ENCODE measurements at places on chromosomes 5 and 9.

GRCh38 chr9:129459547-129460322 is 161.2 kb downstream of the C9orf50 start:
- no peak for DNase-seq

DNA sequence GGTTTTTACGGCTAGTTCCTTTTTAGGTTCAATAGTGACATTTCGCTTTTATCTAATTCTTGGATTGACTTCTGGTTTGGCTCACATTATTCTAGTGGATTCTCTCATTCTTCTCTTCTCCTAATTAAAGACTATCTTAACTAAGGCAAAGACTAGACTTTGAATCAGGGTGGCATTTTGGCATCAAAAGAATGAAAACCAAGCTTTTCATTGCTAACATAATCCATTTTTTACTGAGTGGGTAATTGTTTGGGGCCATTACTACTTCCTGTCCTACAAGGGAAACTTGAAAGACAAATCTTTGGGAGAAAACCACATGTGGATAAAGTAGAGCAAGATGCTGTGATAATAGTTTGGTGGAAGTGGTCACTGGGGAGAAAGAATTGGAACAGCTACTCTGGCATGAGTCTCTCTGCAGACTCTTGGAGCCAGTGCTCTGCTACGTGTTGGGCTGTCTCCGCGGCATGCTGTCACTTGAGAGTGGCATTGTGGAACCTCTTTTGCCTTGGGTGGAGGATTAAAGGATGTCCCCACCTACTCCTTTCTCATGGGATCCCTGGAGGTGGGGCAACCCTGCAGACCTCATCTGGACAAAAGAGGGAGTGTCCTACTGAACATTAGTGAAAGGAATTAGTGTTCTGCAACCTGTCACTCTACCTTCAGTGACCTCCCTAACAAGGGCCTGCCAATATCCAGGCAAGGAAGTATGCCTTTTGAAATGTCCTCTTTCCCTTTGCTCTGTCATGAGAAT is 280.4 kb downstream of the PSAT1 start:
- DNase-seq = no peak

GRCh38 chr9:14932231-14932630 is 22.0 kb upstream of the FREM1 start:
- DNase-seq = no peak

DNA sequence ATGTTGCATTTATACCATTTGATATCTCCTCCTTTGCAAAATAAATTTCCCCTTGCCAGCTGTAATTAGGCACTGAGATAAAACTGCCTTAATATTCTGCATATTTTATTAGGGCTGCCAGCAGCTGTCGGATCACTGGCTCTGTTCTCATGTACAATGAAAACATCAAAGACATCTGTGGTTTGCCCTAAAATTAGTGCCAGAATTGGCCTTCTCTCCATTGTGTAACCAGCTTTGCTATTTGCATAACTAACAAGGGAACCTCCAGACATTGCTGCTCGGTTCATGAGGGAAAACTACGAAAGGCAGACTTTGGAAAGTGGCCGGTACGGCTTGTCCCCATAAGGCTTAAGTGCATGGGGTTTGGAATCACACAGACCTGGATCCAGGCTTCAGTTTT is 45.5 kb upstream of the KIF2A start:
- no peak for DNase-seq

DNA sequence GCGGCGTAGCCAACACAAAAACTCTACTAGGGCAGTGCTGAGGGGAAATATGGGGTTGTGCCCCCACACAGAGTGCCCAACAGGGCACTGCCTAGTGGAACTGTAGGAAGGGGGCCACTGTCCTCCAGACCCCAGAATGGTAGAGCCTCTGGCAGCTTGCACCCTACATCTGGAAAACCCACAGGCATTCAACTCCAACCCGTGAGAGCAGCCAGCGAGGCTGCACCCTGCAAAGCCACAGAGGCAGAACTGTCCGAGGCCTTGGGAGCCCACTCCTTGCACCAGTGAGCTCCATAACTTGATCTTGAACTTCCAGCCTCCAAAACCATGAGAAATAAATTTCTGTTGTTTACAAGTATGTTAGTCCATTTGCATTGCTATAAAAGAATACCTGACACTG is 27.7 kb downstream of the GRAMD2B start:
- no peak for DNase-seq

- no peak for DNase-seq
Observed at GRCh38 chr5:157335534-157336422, 69.9 kb downstream of the CYFIP2 start.

DNA sequence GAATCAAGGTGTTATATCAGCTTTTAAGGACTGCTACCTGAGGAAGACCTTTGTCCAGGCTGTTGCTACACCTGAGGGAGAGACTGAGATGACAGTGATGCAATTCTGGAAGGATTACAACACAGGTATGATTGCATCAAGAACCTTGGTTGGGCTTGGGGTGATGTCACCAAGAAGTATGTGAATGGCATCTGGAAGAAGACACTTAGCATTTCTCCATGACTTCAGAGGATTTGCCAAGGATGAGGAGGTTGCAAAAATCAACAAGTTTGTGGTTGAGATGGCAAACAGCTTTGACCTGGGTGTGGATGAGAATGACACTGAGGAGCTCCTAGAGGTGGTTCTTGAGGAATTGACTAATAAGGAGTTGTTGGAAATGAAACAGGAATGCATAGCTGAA is 67.9 kb upstream of the PANK3 start:
- no peak for DNase-seq

GRCh38 chr9:14209399-14210345 is 104.3 kb downstream of the NFIB start:
- no peak for DNase-seq

DNA sequence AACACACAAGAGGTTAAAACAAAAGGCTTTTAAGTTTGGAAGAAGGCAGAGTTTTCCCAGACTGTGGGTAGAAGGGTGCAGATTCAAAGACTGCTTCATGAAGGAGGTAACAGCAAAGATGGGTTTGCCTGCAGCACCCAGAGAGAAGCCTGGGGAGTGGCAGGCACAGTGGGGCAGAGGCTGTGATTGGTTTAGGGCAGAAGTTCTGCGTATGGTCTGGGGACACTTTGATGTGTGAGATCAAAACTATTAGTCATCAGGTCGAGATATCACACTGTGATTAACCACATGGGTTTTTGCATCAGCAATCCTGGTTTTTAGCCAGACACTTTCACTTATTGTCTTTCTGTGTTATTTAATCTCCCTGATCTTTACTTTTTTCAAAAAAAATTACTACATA is 188.8 kb upstream of the GLRA1 start:
- DNase-seq = no peak

GRCh38 chr5:76470976-76471375 is 67.9 kb downstream of the IQGAP2 start:
- DNase-seq = no peak

GRCh38 chr5:5332287-5332686 is 90.2 kb upstream of the ICE1 start:
- no peak for DNase-seq

- DNase-seq = no peak
Observed at GRCh38 chr5:176736931-176737745, 73.2 kb upstream of the UNC5A start.

DNA sequence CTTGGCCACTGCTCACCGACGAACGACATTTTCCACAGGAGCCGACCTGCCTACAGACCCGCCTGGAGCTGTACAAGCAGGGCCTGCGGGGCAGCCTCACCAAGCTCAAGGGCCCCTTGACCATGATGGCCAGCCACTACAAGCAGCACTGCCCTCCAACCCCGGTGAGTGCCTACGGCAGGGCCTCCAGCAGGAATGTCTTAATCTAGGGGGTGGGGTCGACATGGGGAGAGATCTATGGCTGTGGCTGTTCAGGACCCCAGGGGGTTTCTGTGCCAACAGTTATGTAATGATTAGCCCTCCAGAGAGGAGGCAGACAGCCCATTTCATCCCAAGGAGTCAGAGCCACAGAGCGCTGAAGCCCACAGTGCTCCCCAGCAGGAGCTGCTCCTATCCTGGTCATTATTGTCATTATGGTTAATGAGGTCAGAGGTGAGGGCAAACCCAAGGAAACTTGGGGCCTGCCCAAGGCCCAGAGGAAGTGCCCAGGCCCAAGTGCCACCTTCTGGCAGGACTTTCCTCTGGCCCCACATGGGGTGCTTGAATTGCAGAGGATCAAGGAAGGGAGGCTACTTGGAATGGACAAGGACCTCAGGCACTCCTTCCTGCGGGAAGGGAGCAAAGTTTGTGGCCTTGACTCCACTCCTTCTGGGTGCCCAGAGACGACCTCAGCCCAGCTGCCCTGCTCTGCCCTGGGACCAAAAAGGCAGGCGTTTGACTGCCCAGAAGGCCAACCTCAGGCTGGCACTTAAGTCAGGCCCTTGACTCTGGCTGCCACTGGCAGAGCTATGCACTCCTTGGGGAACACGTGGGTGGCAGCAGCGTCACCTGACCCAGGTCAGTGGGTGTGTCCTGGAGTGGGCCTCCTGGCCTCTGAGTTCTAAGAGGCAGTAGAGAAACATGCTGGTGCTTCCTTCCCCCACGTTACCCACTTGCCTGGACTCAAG is 1.5 kb downstream of the CSF2 start:
- DNase-seq = no peak

GRCh38 chr9:6351737-6352136 is 23.6 kb downstream of the TPD52L3 start:
- DNase-seq = no peak

DNA sequence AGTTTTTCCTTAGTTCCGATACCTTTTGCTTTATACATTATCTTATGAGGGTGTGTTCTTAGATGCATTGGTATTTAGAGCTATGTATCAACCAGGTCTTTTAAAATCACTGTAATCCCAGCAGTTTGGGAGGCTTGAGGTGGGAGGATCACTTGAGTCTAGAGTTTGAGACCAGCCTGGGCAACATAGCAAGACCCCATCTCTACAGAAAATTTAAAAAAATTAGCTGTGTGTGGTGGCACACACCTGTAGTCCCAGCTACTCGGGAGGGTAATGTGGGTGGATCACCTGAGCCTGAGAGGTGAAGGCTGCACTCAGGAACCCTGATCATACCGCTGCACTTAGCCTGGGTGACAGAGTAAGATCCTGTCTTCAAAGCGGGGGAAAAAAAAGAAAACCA is 15.1 kb downstream of the SPIN1 start:
- no peak for DNase-seq

- DNase-seq = no peak
Observed at GRCh38 chr5:125410537-125411070, 664.2 kb upstream of the ZNF608 start.
